Activated CD4-positive, CD25-positive, alpha-beta regulatory T cell treated with anti-CD3 and anti-CD28 coated beads, Interleukin-2, amount 50 U/mL, for 72 hours (primary cell): ENCODE measurements at places on chromosomes 3 and 15.

GRCh38 chr3:170711786-170712185 lies 125.9 kb upstream of the SLC7A14 start:
- DNase-seq: no peak

GRCh38 chr3:27670619-27671018 lies 51.5 kb downstream of the EOMES start:
- no peak for DNase-seq

DNA sequence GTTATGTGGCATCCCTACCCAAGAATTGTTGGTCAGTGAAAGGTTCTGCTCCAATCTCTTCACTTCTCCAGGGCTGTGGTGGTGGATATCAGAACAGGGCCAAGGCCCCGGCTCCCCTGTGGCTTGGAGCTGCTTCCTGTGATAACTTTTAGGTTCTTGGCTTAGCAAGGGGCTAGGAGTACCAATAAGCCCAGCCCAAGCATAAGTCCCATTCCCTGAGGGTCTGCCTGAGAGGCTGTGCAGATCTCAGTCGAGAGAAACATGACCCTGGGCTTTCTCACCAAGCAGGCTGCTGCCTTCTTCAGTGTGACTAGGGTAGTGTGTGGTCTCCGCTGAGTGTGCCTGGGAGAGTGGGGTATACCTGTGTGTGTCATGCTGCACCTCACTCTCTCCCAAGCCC lies 7.1 kb downstream of the CLK3 start:
- DNase-seq: no peak

GRCh38 chr15:69391046-69391757 lies 22.9 kb upstream of the KIF23 start:
- no peak for DNase-seq

DNA sequence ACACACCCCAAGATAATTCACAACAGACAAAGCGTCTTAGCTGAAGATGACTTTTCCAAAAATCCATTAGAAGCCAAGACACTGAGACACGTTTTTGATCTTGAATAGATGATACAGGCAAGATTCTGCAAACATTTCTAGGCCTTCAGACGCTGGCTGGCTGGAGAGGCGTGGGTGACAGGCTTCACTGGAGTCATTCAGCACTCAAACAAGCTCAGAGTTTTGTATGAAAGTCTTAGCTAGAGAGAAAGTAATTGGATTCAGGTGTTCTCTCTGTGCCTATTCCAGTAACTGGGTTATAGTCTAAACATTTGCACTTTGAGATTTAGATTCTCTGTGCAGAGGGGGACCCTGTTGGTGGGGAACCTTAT lies 147.7 kb upstream of the BHLHE40 start:
- no peak for DNase-seq

- DNase-seq: no peak
Observed at GRCh38 chr3:125684199-125684598, 88.9 kb upstream of the OSBPL11 start.

GRCh38 chr3:114365909-114366308 lies 72.1 kb downstream of the TIGIT start:
- DNase-seq: no peak

- no peak for DNase-seq
Observed at GRCh38 chr3:126667631-126668449, 12.9 kb upstream of the TXNRD3 start.

- DNase-seq: no peak
Observed at GRCh38 chr15:33913459-33913858, 54.8 kb upstream of the CHRM5 start.

DNA sequence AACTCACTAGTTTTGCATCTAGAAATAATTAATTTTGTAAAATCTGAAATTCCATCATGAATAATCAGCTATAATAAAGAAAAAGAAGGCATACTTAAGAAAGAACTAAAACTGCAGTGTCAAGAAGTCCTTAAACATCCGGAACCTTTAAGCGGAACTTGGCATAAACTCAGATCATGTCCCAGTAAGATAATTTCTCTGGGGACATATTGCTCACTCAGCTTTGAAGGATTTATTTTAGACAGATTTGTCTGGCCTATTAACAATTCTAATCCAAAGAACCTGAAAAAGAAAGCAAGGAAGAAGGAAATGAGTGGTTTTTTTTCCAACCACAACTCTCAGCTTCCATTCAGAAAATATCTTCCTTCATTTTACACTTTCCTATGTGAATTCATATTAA lies 850.3 kb downstream of the ROBO1 start:
- DNase-seq: no peak

DNA sequence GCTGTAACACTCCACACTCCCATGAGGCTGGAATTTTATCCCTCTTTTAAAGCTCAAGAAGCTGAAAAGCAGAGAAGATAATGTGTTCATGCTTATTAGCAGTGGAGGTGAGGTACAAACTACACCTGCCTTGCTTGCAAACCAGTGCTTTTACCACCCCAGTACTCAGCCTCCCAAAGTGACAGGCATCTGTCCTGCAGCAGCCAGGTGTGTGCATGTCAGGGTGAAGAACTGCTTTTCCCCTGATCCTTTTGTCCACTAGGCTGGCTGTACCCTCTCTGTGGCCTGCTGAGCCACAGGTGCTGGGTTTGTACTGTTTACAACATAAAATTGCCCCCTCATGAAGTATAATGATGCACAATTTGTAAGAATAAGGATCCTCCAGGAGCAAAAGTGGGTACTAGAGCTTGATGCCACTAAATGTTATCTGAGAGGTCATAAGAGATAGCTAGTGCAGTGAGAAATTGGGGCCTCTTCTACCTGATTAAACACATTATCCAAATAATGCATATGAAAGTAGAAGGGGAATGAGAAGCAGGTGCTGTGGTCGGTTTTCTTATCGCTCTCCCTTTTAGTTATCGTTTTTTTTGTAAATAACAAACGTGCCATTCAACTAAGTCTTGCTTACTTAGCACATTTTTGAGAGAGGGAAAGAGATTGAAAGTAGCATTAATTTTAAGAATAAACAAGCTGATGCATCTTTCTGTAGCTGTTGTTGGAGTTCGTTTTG lies 39.2 kb upstream of the GADL1 start:
- no peak for DNase-seq
